Erythroblast (primary cell): ENCODE measurements at places on chromosomes 2 and 18.

DNA sequence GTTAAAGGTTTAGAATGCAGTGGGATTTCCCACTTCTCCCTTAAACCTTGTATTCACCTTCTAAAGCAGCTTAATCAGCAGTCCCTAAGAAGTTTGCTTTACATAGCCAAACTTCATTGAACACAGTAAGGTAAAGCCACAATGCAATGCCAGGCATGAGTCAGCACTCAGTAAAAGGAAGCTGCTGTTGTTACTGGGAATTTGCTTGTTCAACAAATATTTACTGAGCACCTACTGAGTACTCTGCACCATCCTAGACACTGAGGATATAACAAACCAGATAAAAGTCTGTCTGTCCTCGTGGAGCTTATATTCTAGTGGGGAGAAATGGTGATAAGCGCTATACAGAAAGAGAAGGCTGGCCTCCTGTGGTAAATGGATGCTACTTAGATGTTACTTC, 162.7 kb downstream of the PKP4 start:
- no peak for DNase-seq

- DNase-seq, result no peak
These were observed 81.0 kb upstream of the PPM1B start for GRCh38 chr2:44087714-44088092.

GRCh38 chr2:56018267-56018666, 94.7 kb upstream of the EFEMP1 start:
- DNase-seq, result no peak

DNA sequence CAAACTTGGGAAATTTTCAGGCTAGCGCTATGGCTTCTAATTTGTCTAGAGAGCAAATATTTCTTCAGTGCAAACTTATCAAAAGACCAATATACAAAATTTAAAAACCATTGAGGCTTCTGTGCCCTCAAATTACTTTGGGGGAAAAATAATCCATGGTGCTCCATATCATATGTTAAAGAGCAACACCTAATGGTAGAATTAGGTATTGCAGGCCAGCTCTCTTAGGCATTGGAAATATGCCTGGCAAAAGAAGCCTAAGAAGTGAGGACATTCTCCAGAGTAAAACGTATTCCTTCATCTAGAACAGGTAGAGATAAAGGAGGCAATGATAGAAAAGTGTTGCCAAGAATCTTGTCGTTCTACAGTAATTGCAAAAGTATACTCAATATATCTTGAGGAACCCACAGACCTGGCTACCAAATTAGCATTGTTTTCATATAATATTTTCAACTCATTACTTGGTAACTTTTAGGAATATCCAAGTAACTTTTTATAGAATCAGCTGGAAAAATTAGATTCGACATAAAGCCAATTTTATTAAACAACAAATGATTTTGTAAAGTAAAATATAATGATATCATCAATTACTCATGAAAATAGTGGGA, 401.1 kb downstream of the BCL11A start:
- DNase-seq, result peak; percentile 40

- DNase-seq, result no peak
These were observed 7.9 kb downstream of the ARL4C start for GRCh38 chr2:234488913-234489451.

DNA sequence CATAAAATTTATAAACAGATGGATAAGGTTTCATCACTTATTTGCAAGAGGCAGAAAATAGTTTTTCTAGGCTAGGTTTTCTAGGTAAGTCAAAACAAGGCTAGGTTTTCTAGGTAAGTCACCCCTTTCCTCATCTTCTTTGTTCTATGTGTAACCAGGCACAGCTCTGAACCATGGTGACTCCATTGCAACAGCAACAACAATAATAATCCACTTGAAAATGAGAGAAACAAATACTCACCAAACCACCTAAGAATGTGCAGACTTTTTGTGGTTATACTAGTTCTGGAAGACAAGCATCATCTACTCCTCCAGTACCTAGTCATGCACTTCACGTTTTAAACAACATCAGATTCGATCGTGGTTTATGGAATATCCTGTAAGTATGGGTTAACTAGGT, 237.4 kb upstream of the ACVR2A start:
- DNase-seq, result no peak

DNA sequence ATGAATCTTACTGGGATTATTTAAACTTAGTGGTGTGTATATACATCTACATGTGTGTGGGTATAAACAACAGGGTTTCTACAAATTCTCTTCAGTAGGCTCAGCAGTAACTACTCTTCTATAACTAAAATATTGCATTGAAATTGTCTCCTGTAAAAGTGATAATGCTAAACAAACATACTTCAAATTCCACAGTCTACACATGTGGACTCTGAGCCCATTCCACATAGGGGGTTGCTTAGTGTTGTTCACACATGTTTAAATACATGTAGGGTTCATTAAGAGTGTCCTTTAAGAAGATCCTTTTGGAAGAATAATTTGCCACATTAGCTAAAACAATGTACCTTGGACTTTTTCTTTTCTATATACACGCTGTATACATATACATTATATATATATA, 152.8 kb upstream of the VRK2 start:
- no peak for DNase-seq

GRCh38 chr2:119852214-119852613, 92.5 kb downstream of the PTPN4 start:
- no peak for DNase-seq

DNA sequence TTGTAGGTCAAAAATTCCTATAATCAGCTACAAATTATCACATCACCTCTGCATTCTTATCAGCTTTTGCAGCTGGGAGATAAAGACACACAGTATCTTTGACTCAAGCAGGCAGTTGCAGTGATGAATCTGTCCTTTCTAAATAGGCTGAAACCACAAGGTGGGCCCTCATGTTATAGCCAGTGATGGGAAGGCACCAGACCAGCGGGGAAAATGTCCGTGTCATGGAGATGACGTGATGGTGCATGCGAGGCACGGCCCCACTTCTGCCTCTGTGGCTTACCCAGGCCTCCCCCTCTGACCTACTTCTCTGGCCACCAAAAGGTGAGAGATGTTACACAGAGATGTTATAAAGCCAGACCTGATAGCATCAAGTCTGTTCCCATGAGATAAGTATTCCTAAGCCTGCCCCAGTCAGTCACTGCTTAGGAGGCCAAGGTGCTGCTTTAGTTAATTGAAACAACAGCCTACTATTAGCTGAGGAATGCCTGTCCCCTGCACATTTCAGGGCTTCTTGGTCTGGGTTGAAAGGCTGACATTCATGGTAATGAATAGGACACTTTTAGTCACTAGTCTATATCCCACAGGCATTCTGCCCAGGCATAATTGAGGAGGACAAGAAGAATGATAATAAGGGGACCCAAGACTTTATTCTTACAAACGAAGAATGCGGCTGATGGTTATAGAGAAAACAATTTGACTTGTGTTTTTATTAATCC, 327.9 kb downstream of the LPIN1 start:
- DNase-seq, result peak; percentile 81

GRCh38 chr2:218035463-218036100, 32.8 kb upstream of the TNS1 start:
- DNase-seq, result no peak

DNA sequence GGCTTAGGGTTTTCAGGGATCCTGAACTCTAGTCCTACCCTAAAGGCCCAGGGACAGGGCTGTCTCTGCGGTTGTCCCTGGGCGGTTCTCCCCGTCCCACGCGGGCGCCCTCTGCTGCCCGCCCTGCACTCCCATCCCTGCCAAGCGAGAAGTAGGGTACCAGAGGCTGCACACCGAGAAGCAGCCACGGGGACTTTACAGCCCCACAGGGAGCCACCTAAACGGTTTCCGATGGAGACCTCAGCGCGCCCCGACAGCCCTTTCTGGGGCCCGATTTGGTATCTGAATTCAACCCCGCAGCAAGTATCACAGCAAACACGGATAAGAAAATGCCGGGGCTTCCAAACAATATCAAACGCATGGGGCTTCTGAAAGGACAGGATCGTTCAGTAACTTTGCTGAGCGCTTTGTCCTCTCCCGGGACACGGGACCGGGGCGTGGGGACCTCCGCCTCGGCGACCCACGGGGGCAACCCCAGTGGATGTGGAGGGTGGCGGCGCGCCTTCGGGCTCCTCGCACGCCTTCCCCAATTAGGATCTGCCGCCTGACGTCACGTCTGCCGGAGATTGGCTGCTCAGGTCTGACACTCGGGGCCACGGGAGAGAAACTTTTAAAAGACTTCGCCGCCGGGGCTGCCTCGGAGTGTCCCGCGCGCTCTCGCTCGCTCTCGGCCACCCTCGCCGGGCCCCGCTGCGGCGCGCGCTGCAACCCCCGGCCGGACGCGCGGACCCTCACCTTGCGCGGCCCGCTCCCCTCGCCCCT, at the start of gene LTBP1:
Gene LTBP1, plus strand, starts transcription at position 640 of the 762 bp plus-strand sequence. CDS start 372 bp downstream, outside the sequence.
- peak; percentile 91 for DNase-seq

GRCh38 chr2:75030218-75031009, 72.0 kb downstream of the POLE4 start:
- DNase-seq, result no peak

- no peak for DNase-seq
These were observed 980 bp upstream of the SULT1C4 start for GRCh38 chr2:108376774-108377173.

GRCh38 chr2:158667586-158667985, 127.5 kb upstream of the DAPL1 start:
- DNase-seq, result no peak

GRCh38 chr2:201122276-201122675, 6.3 kb downstream of the CFLAR start:
- peak; percentile 51 for DNase-seq

- no peak for DNase-seq
These were observed 45.1 kb upstream of the TNFRSF11A start for GRCh38 chr18:62280058-62280457.

- DNase-seq, result no peak
These were observed 62.8 kb downstream of the CYB5A start for GRCh38 chr18:74229005-74229404.

GRCh38 chr2:102522890-102523289, 49.9 kb downstream of the SLC9A4 start:
- no peak for DNase-seq

GRCh38 chr2:241215421-241215820, 26.9 kb downstream of the ANO7 start:
- DNase-seq, result no peak

DNA sequence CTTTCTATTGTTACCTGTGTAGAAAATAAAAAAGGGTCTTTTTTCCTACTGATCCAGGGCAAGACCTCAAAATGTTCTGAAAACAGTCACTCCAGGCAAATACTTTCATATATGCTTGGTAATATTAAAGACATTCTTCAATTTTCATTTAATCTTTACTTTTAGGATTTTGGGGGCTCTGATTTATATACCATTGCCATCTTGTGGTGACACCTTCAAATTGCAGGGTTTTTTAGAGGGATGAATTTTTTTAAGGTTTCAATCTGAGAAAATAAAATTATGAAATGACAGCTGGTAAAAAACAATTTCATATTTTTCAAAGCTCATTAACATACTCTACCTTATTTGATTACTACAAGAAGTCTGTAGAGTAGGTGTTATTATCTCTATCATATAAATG, 26.8 kb downstream of the MAPK4 start:
- DNase-seq, result peak; percentile 20
